ENCODE measurements at places on chromosomes 12 and 14.

- DNase-seq, result no peak
These were observed 38.3 kb downstream of the SRGAP1 start for GRCh38 chr12:63882844-63883243.

DNA sequence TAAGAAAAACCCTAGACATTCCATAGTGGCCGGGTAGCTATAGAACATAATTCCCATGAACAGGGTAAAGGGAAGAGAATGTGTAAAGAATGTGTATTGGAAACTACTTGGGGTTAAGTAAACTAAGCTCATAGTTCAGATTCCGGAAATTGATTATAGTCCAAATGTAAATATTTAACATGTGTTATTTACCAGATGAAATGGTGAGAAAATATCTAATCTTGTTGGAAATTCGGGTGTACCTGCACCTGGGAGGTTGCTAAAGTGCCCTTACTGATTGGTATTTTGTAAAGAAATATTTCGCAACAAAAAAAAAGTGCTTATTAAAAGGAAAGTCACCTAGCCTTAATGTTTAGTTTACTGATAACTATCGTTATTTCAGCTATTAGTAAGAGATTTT lies 14.4 kb downstream of the RASSF9 start:
- no peak for DNase-seq

DNA sequence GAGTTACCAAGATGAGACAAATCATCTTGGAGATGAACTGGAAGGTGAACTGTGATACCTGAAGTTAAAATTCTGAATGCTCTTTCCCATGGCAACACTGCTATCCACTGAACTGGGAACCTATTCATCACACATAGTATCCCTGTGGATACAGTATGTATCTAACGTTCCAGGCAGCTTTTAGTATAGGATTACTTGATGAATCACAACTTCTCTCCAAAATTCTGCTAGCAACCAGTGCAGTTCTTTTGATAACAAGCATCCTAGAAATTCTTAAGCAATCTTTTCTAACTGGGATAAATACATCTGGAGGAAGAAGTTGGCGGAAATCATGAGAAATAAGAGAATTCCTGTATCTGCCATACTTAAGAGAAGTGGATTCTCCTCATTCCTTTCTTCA lies 66.4 kb downstream of the PAWR start:
- no peak for DNase-seq

- DNase-seq, result no peak
These were observed 795.5 kb downstream of the C12orf50 start for GRCh38 chr12:87233671-87234070.

DNA sequence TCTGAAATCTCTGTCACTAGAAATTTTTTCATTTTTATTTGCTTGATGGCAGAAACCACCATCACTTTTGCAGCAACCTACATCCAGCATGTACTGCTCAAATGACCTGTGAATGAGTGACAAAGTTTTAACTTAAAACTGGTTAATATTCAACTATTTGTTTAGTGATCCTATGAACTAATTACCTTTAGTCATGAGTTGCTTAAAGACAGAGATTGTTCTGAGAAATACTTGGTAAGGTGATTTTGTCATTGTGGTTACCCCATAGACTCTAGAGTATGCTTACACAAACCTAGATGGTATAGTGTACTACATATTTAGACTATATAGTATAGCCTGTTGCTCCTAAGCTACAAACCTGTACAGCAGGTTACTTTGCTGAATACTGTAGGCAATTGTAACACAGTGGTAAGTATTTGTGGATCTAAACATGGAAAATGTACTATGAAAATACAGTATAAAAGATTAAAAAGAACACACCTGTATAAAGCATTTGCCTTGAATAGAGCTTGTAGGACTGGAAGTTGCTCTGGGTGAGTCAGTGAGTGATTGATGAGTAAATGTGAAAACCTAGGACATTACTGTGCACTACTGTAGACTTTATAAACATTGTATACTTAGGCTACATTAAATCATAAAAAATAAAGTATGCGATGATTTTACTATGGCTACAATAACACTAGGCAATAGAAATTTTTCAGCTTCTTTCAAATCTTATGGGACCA lies 256.6 kb upstream of the PPFIA2 start:
- DNase-seq, result no peak

GRCh38 chr14:68373847-68374444 lies 418.9 kb downstream of the ZFP36L1 start:
- DNase-seq, result no peak

DNA sequence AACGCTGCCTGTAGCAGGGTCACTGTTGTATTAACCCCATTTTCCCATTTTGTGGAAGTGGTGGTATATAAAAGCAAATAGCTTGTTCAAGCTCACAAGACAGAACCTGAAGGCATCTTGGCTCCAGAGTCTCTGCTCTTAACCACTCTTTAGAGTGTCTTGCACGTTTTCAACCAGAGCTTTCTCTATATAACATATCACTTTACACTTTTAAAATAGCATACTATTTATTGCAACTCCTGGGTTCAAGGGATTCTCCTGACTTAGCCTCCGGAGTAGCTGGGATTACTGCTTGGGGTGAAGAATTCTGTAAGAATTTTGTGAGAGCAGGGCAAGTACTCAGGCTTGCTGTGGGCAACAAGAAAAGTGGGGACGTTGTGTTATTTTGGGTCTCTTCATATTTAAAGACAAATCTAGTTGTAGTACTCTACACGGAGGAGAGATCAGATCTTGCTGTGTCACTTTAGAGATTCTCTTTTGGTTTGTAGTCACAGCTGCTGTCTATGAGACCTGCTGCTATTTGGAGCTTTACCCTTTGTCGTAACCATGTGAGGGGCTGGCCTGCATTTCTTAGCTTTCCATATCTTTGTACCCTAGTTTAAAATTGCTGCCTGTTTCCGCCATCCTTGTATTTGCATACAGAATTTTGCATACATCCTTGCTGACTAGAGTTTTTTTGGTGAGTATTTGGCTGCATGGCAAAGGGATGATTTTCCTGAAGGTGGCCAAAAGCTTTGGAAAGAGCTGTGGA lies 40.7 kb downstream of the WDR20 start:
- no peak for DNase-seq

DNA sequence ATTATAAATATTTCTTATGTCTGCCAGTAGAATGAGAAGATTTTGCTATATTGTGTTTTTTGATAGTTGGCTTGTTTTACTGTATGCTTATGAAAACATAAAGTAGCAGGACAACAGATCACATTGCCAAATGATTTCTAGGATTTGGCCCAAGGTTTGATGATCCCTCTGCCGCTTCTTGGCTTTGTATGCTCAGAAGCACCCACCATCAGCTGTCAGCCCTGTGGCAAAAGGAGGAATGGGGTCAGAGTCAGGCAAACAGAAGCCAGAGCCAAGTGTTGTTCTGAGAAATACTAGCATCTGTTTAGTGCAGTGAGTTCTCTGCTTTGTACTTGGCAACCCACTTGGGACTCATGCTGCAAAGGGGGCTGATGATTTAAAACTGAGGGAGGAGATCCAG lies 152.2 kb downstream of the PDE3A start:
- no peak for DNase-seq
